ENCODE measurements at places on chromosomes 13 and 19.

GRCh38 chr19:29285878-29286277 lies 72.9 kb upstream of the UQCRFS1 start:
- DNase-seq: no peak

GRCh38 chr19:30217461-30217860 lies 154.7 kb upstream of the ZNF536 start:
- DNase-seq: no peak

DNA sequence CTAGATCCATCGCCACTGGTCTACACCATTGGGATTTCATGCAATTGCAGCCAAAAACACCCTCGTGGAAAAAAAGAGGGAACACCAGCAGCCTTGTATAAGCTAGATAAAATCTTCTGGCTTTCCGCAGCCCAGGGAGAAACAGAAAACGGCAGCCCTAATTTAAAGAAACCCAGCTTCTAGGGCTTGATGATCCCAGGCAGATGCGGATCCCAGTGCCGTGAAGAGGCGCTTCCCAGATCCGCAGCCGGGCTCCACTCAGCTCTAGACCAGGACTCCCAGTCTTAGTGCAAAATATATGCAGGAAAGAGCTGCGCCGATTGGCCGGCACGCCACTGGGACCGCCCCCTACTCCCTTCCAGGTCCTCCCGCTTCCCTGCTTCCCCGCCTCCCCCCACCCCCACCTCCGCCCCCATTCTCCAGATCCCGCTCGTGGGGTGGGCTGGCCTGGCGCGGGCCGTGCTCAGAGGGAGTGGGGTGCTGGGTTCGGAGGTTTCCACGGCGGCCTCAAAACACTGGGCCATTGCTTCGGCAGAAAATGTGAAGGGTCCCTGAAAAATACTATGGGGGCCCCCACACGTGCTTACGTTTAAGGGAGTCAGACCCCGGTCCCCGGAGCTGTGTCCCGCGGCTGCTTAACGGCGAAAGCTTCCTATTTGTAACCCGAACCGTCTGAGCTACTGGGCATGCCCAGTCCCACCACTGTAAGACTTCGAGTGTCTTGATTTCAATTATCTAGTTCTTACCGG lies 63.1 kb downstream of the SERP2 start:
- DNase-seq: peak; percentile 92

DNA sequence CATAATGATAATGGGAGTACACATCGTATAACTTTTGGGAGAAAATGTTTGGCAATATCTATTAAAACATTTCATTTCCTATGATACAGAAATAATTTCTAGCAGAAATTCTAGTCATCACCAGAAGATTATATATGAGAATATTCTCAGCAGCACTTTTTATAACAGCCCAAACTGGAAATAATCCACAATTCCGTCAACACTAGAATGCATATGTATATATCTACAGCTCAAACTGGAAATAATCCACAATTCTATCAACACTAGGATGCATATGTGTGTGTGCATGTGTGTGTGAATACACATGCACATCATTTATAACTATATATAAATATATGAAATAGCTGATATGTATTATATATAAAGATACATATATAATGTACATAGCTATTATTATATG lies 408.0 kb upstream of the KLHL1 start:
- no peak for DNase-seq

DNA sequence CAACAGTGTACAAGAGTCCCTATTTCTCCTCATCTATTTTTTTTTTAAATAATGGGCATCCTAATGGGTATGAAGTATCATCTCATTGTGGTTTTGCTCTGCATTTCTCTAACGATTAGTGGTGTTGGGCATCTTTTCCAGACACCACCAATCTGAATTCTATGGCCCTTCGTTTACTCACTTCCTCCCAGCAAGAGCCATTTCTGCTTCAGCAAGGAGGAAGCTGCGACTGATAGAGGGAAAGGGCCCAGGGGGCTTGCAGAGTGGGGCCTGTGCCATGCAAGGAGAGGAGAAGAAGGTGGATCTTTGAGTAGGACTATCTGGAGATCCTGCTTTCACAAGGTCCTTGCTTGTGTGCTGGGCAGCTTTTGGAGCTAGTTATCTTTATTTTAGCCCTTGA lies 58.0 kb downstream of the USPL1 start:
- DNase-seq: no peak

DNA sequence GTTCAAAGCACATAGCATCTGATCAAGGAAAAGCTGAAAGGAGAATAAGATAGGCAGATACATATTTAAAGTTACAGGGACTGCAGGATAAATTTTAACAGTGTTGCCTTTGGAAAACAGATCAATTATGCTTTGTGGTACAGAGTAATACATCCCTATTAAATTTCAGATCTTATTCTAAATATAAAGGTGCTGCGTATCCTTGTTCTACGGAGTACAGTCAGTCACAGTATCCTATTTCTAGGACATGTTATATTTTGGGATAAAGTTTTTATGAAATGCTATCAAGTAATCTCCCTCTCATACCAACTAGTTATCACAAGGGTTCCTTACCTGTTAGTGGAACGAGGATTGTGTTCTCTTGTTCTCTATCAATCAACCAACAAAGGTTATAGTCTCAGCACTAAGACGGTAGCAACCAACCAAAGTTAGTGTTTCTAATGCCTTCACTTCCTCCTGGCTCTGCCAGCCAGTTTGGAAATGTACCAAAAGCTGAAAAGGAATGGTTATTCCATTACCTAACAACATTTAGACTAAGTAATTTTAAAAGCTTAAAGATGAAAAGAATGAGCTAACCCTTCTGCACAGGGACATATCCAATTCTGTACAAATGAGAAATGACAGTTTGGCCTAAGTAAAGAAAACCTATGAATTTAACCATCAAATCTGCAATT lies 35.2 kb downstream of the TSC22D1 start:
- DNase-seq: no peak

DNA sequence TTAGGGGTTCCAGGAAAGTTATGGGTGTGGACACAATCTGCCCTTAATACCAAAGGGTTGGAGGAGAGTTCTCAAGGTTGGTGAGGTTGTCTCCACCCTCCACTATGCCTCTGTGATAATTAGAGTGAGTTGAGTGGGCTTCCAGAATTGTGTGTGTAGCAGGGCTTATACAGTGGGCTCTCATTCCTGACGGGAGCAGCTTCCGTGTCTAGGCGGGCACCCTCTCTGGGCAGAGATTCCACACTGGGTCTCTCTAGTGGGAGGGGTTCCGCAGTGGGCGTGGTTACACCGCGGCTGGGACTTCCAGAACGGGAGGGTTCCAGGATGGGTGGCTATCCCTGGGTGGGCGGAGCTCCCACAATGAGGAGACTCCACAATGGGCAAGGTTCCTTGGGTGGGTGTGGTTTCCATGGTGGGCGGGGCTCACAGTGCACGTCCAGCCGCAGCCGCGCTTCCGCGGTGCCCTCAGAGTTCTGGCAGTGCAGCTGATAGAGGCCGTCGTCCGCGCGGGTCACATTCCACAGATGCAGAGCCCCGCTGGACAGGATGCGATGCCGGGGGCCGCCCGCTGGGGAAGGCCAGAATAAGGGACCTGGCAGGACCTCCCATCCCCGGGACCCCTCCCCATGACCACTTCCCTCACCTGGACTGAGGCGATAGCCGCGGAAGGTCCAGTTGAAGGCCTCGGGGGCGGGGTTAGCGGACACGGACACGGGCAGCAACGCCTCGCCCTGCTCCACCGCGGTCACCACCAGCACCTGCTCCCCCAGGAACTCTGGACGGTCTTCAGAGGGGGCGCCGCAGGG lies 8.4 kb downstream of the NPHS1 start:
- no peak for DNase-seq

DNA sequence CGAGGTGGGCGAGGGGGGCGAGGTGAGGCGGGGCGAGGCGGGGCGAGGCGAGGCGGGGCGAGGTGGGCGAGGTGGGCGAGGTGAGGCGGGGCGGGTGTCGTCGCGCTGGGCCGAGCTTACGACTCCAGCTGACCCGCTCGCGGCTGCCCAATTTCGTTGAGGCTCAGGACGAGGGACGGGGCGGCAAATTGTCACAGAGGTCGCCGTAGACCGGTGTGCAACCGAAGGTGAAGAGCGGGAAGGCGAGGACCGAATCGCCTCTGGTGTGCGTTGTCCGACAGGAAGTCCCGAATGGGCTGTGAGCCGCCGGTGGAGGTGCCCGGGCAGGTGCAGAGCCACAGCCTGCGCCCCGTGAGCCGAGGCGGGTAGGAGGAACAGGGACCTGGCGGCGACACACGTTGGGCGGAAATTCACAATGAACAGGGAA lies at the start of gene LACC1:
Gene LACC1, plus strand, starts transcription at position 150 of the 427 bp plus-strand sequence. CDS start 1,082 bp downstream, outside the sequence.
- no peak for DNase-seq

DNA sequence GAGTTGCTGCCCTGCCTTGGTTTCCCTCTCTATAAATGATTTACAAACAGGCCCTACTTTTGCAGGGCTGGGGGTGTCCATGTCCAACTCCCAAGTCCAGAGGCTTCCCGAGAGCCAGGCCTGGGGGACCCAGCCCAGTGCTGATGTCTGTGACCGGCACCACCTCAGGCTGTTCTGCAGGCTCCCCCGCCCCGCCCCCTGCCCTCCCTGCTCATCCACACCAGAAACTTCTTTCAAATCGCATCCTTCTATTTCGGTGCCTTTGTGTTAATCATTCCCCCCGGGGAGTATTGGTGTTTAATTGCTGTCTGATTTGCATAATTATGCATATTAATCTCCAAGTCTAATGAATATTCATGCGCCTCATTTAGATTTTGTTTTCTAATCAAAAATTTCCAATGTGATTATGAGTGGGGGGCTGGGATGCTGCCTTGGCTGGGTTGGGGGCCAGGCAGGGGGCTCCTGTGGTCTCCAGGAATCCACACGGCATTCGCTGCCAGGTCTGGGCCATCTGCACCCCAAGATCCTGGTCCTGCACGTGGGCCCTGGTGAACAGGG lies 19.1 kb downstream of the TCF3 start:
- DNase-seq: no peak

DNA sequence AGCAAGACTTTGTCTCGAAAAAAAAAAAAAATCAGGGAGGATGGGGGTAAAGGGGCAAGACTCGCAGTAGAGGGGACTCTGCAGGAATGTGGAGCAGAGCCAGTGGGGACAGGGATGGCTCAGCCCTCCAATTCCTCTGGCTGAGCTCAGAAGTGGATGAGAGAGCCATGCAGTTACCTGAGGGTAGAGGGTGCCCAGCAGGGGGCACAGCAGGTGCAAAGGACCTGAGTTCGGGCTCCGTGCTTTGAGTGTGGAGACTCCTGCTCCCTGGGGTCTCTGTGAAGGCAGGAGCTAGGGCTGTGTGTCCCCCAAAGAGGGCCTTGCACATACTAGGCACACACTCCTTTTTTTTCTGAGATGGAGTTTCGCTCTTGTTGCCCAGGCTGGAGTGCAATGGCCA lies 7.7 kb downstream of the DOCK6 start:
- DNase-seq: no peak

GRCh38 chr13:37681281-37682032 lies 82.9 kb upstream of the POSTN start:
- DNase-seq: no peak

DNA sequence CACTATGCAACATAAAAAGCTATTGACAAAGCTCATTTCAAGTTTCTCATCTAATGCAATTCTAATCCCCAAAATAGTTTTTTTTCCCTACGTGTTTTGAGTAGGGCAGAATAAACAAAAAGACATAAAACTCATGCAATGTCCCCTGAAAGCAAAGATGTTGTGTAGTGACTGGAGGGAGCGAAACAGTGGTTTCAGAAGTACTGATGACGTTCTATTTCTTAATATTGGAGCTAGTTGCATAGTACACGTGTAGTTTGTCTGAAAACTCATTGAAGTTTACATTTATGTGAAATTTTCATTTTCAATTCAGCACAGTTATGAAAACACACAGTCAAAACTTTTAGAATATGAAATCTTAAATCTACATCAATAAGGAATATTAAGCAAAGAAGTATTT lies 31.6 kb downstream of the USP12 start:
- no peak for DNase-seq

- no peak for DNase-seq
Observed at GRCh38 chr13:92488249-92488852, 738.3 kb upstream of the GPC6 start.
